ENCODE measurements at places on chromosomes 3 and 15.

DNA sequence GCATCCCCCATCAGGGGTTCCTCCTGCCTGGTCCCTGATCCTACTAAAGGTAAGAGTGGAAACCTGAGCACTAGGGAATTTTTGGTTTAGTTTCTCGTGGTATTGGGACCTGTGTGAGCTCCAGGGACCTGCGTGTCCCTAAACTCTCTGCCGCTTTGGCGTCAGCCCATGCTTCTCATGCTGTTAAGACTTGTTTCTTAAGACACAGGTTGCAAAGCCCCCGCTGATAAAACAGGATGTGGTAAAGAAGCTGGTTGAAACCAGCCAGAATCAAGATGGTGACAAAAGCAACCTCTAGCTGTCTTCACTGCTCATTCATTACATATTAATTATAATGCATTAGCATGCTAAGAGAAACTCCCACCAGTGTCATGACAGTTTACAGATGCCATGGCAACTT is 64.6 kb downstream of the LYZL4 start:
- no peak for DNase-seq

DNA sequence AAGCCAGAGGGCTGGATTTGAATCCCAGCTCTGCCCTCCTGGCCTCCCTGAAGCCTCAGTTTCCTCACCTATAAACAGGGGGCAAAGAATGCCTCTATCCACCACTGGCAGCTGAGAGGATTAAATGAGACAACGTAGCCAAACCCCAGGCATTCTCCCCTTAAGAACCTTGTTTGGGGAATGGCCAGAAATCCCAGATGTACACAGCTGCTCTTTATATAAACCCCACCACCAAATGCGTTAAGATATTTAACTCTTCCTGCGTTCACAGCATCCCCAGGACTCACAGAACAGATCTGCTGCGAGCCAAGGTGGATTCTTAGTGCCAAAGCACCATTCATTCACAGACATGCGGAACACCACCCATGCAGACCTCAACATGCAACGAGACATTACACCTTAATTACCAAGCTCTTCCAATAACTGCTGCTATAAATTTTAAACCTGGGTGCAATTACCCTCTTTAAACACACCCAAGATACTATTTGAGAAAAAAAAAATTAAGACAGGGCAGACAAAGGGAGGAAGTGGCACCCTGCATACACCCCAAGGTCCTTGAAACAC is 5.2 kb downstream of the TLE3 start:
- DNase-seq: no peak

- DNase-seq: no peak
Observed at GRCh38 chr3:183917776-183918175, 33.1 kb upstream of the PARL start.

GRCh38 chr15:35427091-35427490 is 118.9 kb downstream of the DPH6 start:
- no peak for DNase-seq

DNA sequence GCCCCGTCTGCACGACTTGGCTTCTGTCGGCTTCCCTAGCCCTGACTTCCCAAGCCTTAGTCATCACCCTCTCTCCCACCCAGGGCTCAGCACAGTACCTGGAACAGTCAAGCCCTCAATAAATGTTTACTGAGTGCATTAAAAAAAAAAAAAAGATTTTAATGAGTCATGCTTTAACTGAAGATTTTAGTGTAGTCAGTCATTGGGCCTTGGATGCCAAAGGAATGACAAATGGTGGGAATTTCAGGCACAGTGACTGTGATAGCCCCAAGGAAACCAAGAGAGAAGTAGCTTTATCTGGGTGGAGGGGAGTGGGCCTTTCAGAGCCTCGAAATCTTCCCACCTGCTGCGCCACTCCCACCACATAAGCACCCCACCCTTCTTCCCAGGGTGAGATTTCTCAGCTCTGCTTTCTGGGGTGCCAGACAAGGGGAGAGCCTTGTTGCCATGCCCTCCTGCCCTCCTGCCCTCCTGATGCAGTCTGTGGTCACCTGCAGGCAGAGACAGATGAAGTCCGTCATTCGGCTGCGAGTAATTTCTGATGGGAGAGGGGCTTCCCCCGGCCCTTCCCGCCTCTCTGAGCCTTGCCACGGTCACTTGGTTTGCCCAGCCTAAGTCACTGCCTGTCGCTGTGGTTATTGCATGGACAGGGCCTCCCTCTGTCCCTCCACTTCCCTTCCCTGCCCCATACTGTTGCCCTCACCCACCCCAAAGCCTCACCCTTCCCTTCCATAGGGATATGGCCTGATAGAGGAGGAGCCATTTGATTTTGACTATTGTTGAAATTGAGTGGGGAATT is 41.8 kb downstream of the SMAD3 start:
- no peak for DNase-seq

- DNase-seq: no peak
Observed at GRCh38 chr3:40985195-40985594, 214.1 kb upstream of the CTNNB1 start.

GRCh38 chr3:96622878-96623277 is 191.5 kb upstream of the EPHA6 start:
- no peak for DNase-seq

DNA sequence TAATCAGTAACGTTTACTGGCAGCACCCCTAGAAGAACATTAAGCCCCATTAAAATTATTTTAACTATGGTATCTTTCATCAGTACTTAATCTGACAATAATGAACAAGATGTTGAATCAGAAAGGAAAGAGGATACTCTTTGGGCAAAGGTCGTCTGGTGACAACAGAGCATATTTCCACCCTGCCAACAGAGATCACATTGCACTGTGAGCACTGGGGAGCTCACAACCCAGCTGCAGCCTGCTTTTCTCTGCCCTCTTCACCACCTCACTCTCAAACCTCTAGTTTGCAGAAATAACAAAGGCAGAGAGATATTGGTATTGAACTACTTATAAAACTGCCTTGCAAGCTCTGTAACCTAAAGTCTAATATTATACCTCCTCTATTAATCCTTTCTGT is 130.0 kb downstream of the FBN1 start:
- no peak for DNase-seq

DNA sequence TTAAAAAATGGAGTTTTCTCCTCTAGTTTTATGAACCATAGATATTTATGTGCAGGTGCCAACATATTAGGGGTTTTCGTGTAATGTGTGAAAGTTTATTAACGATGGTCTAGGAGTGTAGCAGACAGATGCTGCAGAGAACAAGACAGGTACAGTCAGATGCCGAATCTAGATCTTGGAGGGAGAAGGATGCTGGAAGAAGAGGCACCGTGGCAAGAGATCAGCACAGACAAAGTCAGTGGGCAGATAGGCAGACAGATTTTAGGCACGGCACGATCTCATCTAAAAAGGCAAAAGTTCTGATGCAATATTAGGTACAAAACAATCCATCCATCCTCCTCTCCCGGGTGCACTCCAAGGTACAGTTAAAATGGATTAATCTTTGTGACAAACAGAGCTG is 161.6 kb downstream of the TIGIT start:
- no peak for DNase-seq

Measured in germinal center (tissue), 1 donor.